ENCODE measurements at places on chromosomes 4 and X. TPM values are rescaled to one million over a fixed set of nuclear protein-coding genes. Genes with fewer than 3 reads are reported as not detected.
A peak's percentile ranks its signal among the peaks of the same experiment; 100 is the strongest.

Gene PDE6B
- total RNA-seq: 5.7 TPM

Gene SUPT20HL2
- total RNA-seq: 1.1 TPM

Gene SLC10A6
- not detected for total RNA-seq

Gene CFP
- 1.0 TPM for total RNA-seq

Gene FAM114A1
- total RNA-seq: 79.3 TPM

Gene PAK3
- total RNA-seq: 7.5 TPM

Gene GJB1
- total RNA-seq: not detected

Gene AMBN
- total RNA-seq: not detected

DNA sequence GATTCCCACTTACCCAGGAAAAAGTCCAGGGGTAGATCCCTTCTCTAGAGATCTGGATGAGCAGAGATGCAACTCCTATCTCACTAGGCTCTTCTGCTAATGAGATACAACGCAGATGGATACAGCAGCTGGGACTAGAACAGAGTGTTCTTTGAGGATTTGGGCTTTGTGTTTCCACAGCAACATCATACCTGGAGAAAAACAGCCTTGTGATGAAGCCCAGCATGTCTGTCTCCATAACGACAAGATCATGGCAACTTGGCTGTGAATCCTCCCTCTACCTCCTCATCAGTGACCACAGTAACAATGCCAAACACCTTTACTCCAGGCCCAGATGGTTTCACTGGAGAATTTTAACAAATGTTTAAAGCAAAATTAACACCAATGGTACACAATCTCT is 80.1 kb downstream of the RCHY1 start:
- no peaks in the 10 kb centered on the region for H3K4me1 ChIP-seq
- H3K36me3 ChIP-seq: no peaks in the 10 kb centered on the region
- H3K27ac ChIP-seq: no peak overlapping the region
- H3K27me3 ChIP-seq: no peaks in the 10 kb centered on the region
- no peak overlapping the region for H3K4me3 ChIP-seq

DNA sequence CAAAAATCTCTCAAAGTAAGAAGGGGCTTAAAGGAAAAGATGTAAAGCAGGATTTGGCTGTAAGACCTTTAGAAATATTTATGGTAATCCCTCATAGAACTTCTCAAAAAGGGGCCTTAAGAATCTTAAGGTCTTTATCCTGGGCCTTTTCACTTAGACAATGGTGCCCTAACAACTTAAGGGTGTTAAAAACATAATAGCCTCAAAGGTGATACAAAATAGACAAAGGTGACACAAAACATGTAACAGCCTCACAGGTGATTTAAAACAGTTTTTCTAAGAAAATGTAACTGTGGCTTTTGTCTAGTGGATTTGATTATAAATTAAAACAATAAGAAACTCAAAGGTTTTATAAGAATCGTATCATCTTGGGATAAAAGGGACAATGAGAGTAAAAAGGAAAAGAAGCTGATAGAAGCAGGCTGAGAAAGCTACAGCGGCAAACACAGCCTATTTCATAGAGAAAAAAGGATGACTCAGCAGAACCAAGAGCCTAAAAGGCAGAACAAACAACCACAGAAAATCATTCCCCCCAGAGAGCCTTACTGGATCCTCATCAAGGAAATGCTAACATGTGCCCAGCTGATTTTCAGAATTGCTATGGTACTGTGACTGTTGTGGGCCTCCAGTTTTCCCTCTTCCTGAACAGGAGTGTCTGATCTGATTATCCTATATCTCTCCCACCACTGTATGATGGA is 164.3 kb downstream of the STPG2 start:
- DNase-seq: no peak
- no peaks in the 10 kb centered on the region for H3K4me1 ChIP-seq
- H3K4me3 ChIP-seq: no peak overlapping the region
- H3K27me3 ChIP-seq: no peaks in the 10 kb centered on the region
- H3K36me3 ChIP-seq: no peaks in the 10 kb centered on the region

DNA sequence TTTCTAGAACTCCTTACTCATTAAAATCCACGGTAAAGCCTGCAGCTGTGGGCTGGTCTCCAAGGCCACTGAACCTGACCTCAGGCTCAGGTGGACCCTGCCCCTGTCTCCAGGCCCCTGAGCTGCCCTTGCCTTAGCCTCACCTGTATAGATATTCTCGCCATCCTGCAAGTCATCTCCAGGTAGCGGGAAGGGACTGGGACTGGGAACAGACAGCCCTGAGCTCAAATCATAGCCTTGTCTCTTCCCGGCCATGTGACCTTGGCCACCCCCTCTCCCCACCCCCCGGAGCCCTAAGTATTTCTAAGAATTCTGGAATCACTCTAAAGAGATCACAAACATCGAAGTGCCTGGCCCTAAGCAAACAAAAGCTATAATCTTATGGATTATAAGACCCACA is 17.7 kb downstream of the ABLIM2 start:
- no peaks in the 10 kb centered on the region for H3K36me3 ChIP-seq
- H3K4me3 ChIP-seq: no peak overlapping the region
- DNase-seq: no peak
- peaks cover 11% of the 10 kb centered on the region for H3K4me1 ChIP-seq
- no peaks in the 10 kb centered on the region for H3K27me3 ChIP-seq

DNA sequence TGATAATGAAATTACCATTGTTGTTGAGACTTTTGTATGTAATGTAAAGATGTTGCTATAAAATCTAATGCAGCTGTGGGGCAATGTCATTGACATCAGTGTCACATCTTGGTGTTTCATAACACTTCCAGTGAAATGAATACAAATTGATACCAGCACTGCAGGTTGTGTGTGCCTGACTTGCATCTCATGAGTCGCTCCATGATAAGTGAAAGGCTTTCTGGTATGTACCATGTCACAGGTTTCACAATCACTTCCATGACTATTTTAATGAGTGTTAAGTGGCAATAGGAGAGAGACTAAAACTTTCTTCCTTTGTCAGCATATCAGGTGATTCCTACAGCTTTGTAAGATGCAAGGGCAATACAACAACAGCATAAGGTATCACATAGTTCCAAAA is 94.4 kb downstream of the ABCB7 start:
- H3K36me3 ChIP-seq: no peaks in the 10 kb centered on the region
- H3K27me3 ChIP-seq: no peaks in the 10 kb centered on the region
- no peak overlapping the region for H3K4me3 ChIP-seq
- no peak for DNase-seq
- no peak overlapping the region for H3K27ac ChIP-seq

- no peaks in the 10 kb centered on the region for H3K27me3 ChIP-seq
- H3K36me3 ChIP-seq: no peaks in the 10 kb centered on the region
- no peak overlapping the region for H3K4me3 ChIP-seq
Measured at GRCh38 chr4:113144091-113144490, 94.6 kb downstream of the ANK2 start.

DNA sequence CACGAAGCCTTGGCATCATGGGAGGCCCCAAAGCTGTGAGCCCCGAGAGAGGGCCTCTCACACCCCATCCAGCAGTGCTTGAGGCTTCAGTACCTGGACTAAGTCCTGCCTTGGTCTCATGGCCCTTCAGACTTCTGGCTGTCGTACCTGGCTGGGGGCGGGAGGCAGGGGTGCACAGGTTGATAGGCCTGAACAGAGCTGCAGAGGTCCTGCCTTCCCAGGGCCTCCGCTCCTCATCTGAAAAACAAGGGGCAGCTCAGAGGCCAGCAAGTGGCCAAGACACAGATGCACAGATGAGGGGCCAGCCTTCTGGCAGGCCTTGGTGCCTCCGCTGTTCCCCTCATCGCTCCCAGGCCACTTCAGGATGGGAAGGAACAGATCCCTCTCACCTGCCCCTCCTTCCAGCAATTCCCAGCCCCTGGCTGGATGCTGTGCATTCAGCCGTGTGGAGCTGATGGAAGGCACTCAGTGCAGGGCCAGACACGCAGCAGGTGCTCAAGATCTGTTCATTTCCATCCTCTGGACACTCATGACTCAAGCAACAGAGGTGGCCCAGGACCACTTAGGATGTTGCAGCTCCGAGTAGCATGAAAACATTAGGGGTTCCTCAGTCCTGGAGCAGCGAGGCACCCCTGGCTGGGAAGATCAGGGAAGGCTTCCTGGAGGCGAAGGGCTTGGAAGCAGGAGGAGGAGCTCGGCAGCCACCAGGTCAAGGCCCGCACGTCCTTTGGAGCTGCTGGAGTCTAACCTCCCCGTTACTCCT is 1.4 kb downstream of the ZNF185 start:
- no peak overlapping the region for H3K4me3 ChIP-seq
- no peaks in the 10 kb centered on the region for H3K36me3 ChIP-seq
- no peak for DNase-seq
- H3K4me1 ChIP-seq: no peaks in the 10 kb centered on the region

GRCh38 chrX:40651620-40652223 is 4.4 kb upstream of the CXorf38 start:
- H3K4me1 ChIP-seq: no peaks in the 10 kb centered on the region
- no peaks in the 10 kb centered on the region for H3K36me3 ChIP-seq
- H3K4me3 ChIP-seq: no peak overlapping the region
- peak; percentile 77 for DNase-seq
- no peaks in the 10 kb centered on the region for H3K27me3 ChIP-seq

DNA sequence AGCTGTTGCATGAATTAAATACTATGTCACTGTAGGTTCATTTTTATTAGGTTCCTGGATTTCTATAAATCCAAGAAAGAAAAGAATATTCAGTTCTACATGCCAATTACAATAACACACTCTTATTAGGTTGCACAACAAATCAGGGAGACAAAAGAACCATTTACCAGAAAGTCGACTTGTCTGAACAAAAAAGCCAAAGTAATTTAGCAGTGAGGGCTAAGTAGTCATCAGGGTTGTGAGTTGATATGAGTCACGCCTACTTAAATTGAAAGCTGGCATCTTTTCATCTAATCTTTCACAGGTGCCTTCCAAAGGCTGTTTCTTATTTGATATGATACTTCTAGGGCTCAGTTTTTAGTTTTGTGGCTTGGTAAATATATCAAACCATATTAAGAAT is 25.4 kb upstream of the GNRHR start:
- no peaks in the 10 kb centered on the region for H3K27me3 ChIP-seq
- no peak overlapping the region for H3K27ac ChIP-seq
- H3K36me3 ChIP-seq: no peaks in the 10 kb centered on the region
- DNase-seq: no peak
- H3K4me3 ChIP-seq: no peak overlapping the region

Data from ovary (tissue), 10 donors.